ENCODE measurements at places on chromosomes 5 and 9.
A peak's percentile ranks its signal among the peaks of the same experiment; 100 is the strongest.

DNA sequence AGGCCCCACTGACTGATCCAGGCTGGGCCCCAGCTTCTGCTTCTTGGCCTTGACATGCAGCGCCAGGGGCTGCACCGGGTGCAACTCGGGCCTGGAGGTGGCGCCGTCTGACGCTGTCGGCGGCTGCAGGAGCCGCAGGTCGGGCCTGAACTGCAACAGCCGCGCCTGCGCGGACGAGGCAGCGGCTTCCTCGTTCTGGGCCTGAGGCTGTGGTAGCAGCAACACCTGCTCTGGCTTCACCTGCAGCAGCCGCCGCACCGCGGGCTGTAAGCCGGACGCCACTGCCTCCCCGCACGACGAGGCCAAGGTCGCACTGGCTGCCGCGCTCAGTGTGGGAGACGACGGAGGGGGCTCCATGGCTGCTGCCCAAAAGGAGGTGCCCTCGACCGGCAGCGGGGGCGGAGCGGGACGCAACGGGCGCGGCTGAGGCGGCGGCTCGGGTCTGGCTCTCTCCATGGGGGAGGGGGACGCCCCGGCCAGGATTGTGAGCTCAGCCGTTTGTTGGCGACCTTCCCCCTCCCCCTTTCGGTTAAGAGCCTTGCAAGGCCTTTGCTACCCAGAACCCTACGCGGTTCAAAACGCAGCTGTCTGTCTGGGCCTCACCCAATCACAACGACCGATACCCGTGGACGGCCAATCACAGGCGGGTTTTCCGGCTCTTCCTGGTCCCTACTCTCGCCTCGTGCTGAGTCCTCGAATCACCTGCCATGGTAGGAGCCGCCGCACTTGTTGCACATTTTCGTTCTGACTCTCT, 438 bp downstream of the SOX30 start:
- DNase-seq = peak; percentile 75

DNA sequence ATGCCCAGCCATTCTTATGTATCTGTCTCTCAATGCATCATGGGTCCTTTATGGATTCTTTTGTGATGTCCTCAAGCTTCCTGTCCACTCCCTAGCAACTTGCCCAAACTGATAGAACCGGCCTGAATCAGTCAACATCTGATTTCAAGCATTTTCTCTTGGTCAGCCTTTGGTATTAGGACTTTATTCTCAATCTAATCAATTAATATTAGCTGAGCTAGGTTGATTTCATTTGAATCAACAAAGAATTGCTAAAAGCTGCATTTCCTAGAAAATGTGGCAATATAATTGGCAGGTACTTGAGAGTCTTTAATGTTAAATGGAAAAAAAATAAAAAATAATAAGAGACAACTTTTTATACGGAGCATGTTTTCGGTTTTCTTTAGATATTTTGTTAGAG, 121.8 kb downstream of the GHR start:
- DNase-seq = no peak

- no peak for DNase-seq
Measured at GRCh38 chr5:169875731-169876130, 104.6 kb downstream of the INSYN2B start.

GRCh38 chr5:121189342-121190305, 662.1 kb upstream of the FTMT start:
- no peak for DNase-seq

DNA sequence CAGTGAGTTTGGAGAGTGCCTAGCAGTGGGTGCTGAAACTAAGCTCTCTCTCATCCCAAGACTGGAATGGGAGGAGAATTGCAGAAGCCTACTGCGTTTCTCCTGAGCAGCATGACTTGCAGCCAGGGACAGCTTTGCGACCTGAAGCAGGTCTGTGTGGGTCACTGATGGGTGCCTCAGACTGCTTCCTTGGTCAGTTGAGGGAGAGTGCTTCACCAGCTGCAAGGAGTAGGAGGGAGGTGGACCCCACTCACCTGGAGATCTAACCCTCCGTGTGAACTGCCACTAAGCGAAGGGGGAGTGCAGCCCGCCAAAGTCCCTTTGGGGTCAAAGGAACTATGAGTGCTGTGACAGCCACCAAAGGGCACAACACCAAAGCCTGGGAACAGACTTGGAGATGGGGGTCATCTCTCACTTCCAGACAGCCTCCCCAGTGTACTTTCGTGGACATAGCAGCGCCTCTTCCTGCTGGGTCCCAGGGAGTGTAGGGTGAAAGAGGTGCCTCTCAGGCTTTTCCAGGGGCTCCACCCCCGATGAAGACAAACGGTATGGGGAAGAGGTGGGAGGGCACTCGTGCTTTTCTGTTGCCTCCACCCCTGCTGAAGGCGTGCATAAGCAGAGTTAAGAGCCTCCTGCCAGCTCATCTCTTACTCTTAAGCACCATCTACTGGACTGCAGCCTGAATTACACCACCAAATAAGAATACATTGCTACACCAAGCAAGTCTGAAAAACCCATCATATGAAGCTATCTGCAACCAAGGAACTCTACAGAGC, 34.3 kb upstream of the MACIR start:
- DNase-seq = peak; percentile 39

Data from effector memory CD8-positive, alpha-beta T cell (primary cell).